ENCODE measurements at places on chromosomes 4 and X.

- no peak for DNase-seq
These were observed 49.0 kb downstream of the TBC1D19 start for GRCh38 chr4:26632916-26633315.

DNA sequence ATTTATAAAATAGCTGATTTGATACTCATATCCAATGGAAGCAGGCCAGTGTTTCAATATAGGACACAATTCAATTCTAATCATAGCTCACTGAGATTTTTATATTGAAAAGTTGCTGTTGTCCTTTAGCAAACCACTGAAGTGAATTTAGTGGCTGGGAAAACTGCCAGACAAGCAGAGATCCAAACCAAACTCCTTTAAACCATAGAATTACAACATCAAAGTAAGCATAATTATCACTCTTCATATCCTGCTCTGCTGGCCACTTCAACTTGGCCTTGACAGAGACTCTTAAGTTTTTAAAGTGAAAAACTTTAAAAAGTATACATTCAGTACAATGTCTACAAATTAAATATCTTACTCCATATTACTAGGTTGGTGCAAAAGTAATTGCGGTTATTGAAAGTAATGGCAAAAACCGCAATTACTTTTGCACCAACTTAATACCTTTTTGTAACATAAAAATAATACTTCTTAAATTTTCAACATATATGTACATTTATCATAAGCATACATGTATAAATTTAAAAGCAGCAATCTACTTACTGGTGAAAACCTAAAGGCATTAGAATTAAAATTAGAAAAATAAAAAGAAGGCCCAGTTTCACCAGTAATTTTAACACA lies 433.0 kb downstream of the PCDH10 start:
- DNase-seq, result no peak

- DNase-seq, result no peak
These were observed 3.9 kb downstream of the MAMLD1 start for GRCh38 chrX:150366951-150367545.

GRCh38 chr4:123676071-123676889 lies 279.7 kb downstream of the SPRY1 start:
- no peak for DNase-seq

- DNase-seq, result no peak
These were observed 222.4 kb downstream of the GALNTL6 start for GRCh38 chr4:172035562-172035961.

DNA sequence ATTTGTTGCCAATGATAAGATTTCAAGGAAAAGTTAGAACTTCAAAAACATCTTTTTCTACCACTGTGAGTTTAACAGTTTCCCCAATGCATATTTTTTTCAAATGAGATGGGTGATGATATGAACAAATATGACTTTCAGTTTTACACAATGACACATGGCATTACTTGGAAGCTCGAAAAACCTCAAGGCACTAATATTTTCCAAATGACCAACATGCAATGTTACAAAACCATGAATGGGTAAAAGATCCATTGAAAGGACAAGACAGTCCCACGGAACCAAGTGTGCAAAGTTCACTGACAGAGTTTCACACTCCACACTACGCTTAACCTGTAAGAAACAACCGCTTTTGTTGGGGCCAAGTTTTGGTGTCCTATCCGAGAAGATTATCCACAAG lies 84.5 kb downstream of the CD99L2 start:
- DNase-seq, result no peak

DNA sequence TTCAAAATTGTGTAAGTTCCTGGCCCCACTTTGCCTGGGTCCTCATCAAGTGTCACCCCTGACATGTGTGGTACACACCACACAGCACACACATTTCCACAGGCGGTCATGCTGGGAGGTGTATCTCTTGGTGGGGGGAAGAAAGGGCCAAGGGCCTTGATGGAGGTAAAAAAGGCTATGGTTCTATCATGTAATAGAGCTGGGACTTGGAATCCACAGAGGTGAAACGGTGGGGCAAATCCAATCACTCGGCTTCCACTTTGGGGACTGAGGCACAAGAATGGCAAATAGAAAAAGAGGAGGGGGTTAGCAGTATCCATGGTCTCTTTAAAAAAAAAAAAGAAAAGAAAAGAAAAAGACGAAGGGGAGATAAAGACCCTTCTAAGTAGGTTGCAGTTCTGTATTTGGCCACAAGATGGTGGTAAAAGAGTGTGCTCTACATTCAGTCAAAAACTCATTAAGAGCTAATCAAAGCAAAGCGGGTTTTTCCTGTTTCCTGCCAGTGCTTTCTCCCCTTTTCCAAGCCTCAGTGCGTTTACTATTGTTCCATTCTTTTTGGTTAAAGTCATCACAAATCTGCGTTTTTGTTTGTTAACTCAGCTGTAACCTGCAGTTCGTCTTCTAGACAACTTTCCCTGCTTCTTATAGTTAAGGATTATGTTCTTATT lies 37.0 kb upstream of the ATP6AP2 start:
- no peak for DNase-seq

DNA sequence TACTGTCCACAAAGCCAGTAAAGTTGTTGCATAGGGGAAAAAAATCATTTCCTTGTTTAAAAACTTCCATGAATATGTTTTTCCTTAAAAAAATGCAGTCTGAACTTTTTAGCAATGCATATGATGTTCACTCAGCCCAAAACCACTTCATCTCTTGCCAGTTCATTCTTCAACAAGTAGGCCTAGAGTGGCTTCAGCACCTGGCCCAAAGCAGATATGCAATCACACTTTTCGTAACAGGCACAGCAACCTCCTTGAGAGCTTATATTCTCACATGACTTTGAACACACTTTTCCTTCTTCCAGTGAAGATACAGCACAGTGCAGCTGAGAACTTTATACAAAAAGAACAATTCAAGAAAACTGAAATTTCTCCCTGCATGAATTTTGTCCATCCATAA lies 128.6 kb downstream of the ADAMTS3 start:
- DNase-seq, result no peak

DNA sequence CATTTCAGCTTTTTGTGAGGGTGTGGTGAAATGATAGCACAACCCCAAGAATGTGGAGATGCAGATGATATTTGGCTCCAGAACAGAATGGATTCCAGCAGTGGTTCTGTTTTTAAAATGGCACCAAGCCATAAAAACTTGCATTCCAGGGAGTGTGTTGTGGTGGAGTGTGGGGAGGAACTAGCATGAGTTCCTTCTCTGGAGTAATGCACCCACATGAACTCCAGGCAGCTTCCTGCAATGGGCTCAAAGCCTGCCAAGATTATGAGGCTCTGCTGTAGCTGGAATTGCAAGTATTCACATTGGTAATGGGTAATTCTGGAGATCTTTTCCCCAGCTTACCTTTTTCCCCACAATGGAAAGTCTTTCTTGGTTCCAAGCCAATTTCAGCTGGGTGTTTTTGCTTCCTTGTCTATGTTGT lies 161.4 kb downstream of the RAB28 start:
- no peak for DNase-seq

GRCh38 chr4:173332963-173333657 lies 1.0 kb downstream of the HMGB2 start:
- DNase-seq, result no peak

- DNase-seq, result peak; percentile 62
These were observed 203.0 kb downstream of the MAML3 start for GRCh38 chr4:139951021-139951420.

GRCh38 chr4:89746377-89746776 lies 90.6 kb downstream of the SNCA start:
- no peak for DNase-seq

DNA sequence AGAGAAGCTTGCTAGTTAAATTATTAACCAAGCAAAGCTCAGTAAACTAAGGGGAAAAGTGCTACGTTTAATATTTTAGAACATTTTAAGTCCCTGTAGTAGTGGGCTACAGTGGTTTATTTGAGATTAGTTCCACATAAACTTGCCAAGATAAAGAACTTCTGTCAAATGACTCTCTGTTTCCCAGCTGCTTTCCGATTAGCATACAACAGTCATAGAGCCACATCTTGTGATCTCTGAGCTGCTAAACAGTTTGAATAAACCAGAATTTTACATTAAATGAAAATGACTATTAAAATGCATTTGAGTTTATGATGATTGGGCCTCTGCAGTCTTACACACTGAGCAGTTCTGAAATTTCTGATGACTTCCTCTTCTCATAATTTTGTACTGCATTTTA lies 568.5 kb downstream of the IQCM start:
- DNase-seq, result no peak

GRCh38 chr4:75321484-75321883 lies 192.7 kb downstream of the RCHY1 start:
- no peak for DNase-seq

DNA sequence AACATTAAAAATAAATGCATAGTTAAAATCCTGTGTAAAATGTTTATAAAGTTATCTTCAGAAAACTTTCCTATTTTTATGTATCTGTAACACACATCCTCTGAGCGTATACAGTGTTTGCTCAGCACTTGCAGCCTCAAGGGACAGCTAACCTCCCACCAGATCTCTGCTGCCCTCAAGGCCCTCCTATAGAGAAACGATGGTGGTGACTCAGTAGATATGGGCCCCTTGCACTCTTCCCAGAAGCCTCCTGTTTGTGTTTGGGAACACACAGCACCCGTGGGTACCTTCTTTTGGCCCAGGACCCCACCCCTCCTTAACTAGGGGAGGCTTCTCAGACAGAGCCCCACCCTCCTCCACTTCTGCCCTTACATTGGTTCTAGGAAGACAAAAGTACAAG lies 26.7 kb downstream of the PJA1 start:
- DNase-seq, result no peak

DNA sequence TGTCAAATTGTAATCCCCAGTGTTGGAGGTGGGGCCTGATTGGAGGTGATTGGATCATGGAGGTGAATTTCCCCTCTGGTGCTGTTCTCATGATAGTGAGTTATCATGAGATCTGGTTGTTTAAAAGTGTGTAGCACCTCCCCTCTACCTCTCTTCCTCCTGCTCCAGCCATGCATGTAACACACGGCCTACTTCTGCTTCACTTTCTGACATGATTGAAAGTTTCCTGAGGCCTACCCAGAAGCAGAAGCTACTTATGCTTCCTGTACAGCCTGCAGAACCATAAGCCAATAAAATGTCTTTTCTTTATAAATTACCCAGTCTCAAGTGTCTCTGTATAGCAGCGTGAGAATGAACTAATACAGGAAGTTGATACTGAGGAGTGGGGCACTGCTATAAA lies 61.7 kb upstream of the DDX60 start:
- no peak for DNase-seq

GRCh38 chr4:132669786-132670185 lies 479.3 kb upstream of the PCDH10 start:
- DNase-seq, result no peak

DNA sequence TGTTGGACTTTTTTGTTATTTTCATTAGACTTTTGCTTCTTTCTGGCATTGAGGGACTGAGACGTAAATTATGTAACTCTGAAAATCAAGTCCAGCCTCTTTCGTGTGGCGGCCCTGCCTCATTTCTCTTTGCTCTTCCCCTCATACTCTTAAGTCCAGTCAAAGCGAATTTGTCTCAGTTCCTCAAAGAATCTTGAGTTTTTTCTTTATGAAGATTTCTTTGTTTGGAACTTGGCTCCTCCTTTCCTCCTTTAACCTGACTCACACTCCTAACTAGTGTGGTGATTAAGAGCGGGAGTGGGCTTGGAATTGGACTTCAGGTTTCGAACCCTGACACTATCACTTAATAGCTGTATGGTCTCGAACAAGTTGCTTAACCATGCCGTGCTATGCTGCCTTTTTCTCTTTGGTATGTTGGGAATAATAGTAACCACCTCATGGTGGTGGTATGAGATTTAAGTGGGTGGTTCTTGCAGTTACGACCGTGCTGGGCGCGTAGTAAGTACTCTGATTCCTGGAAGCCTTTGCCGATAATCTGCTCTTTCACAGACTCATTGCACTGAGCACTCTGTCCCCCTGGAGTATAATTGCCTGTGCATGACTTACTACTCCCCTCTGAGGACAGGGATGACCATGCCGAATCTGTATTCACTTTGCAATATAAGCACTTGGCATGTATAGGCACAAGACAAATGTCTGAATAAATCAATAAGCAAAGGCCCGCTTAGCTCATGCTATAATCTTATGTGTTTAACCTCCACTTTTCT lies 19.1 kb downstream of the FNIP2 start:
- DNase-seq, result no peak

- no peak for DNase-seq
These were observed 80.0 kb downstream of the NWD2 start for GRCh38 chr4:37324546-37324945.

GRCh38 chrX:17525762-17526555 lies 151.0 kb downstream of the NHS start:
- DNase-seq, result no peak

GRCh38 chrX:70253377-70254062 lies 6.5 kb downstream of the P2RY4 start:
- DNase-seq, result no peak

DNA sequence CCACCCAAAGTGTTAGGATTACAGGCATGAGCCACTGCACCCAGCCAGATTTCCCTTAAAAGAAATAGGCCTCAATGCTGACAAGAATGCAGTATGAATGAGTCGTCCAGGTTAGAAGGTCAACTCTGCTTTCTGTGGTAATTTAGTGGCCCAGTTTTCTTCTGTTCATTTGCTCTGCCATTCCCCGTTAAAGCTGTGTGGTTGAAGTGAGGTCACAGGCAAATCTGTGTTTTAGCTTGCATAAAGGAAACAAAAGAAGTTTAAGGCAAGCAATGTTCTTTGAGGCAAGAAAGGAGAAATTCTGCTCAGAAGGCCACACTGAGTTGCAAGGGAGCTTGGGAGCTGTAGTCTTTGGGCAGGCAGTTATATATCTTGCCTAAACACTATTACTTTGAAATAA lies 176.8 kb downstream of the LARP7 start:
- no peak for DNase-seq

- DNase-seq, result no peak
These were observed 2.7 kb upstream of the MGARP start for GRCh38 chr4:139282721-139283075.

DNA sequence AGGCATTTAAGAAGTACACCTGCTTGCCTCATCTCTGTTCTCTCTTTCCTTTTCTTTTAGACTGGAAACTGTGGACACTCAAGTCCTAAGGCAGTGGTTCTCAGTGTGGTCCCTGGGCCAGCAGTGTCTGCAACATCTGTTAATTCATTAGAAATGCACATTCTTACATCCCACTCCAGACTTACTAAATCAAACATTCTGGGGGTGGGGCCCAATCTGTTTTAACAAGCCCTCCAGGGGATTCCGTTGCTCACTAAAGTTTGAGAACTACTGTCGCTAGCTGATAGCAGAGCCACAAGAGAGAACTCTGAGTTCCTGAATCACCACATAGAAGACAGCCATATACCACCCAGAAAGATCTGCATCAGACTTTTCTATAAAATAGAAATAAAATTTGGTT lies 430.6 kb downstream of the BCOR start:
- DNase-seq, result no peak

GRCh38 chrX:57177070-57177469 lies 39.9 kb upstream of the SPIN2A start:
- DNase-seq, result no peak

- DNase-seq, result no peak
These were observed 150.1 kb downstream of the AR start for GRCh38 chrX:67693928-67694327.

DNA sequence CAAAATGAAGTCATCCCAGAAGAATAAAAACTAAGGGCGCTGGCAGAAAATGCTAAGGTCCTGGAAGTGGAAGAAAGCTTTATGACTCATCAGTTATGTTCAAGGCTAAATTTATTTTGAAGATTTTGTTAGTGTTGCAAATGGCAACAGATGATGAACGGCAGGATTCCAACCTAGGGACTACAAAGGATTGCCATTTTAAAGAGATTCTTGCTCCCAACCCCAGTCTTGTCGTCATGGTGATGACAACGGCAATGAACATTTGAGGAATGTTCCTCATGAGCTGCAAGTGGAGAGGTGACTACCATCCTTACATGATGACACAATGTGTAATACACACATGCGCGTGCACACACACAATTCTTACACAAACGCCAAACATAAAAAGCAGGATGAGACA lies 54.4 kb upstream of the FTHL17 start:
- no peak for DNase-seq

Measured in activated CD4-positive, alpha-beta memory T cell treated with anti-CD3 and anti-CD28 coated beads, Interleukin-2, amount 10 ng/mL, durations not matched to agents 7 days and 5 days (primary cell).